ENCODE measurements at places on chromosomes 16 and 17.

DNA sequence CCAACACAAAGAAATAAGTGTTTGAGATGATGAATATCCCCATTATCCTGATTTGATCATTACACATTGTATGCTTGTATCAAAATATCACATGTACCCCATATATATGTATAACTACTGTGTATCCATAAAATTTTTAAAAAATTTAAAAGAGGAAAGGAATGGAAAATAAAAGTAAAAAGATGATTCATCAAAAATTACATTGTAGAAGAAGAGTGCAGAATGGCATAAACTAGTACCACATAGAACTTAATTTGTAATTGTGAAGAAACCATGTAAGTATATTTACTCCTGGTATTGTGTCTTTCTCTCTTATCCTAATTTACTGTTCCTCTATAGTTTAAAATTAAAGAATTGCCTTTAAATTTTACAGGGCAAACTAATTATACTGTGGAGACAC, 11.5 kb upstream of the KRT10 start:
- DNase-seq, result no peak

DNA sequence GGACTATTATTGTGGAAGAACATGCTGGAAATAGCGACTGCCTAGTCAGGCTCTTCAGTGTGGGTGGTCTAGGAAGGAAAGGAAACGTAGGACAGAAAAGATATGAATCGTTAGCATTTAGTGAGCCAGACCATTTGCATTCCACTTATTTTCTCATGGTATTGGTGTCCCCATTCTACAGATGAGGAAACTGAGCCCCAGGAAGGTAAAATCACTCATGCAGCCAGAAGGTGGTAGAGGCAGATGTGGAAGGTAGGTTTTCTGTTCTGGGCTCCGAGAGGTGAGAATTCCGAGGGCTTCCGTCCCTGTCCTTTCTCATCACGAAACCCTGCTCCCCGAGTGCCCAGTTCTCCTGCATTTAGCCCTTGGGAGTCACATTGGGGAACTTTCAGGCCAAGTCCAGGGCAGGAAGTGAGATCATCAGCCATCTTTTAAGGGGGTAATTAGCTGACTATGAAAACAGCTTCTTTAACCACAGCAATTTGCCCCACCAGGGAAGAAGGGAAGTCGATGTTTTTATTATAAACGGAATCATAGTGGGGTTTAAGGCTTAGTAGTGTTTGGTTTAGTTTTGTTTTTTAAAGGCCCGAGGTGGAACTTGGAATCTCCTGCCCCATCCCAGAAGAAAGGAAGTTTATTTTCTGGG, 110.7 kb upstream of the IRX3 start:
- DNase-seq, result no peak

DNA sequence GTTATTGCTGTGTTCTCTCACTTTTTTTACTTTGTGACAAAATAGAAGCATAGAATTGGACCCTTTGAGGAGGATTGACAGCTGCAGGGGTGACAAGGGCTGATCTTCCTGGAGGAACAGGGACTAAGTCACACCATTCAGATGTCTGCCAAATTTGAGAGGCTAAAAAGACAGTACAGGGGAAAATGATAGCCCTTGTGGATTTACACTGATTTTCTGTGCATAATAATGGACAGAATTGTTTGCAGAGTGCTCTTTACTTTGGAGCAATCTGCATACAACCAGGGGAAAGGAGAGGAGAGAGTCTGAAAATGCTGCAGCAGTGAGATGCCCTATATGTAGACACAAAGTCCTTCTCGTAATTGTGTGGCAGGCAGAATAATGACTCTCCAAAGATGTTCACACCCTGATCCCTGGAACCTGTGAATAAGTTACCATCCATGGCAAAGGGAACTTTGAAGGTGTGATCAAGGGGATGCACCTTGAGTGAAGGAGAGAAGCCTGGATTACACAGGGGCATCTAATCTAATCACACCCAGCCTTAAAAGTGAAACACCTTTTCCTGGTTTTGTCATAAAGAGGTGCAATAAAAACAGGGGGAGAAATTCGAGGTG, 221.4 kb upstream of the CPHXL start:
- DNase-seq, result no peak

- no peak for DNase-seq
Observed at GRCh38 chr17:82019690-82020571, 2.7 kb downstream of the CENPX start.

Measured in renal pelvis (tissue), 12 donors.